Esophagus squamous epithelium (tissue), 5 donors: ENCODE measurements at places on chromosomes 11 and 22.

DNA sequence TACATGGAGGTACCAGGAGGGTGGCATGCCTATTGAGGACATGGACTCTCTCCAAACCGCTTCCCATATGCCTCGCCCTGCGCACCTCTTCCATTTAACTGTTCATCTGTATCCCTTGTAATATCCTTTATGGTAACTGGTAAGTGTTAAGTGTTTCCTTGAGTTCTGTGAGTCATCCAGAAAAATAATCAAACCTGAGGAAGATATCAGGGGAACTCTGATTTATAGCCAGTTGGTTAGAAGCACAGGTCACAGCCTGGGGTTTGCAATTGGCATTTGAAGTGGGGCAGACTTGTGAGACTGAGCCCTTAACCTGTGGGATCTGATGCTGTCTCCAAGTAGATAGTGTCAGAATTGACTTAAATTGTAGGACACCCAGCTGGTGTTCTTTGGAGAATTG lies 27.6 kb upstream of the CAT start:
- no peak for DNase-seq

- DNase-seq, result no peak
Observed at GRCh38 chr22:39997939-39998726, 3.4 kb downstream of the FAM83F start.

DNA sequence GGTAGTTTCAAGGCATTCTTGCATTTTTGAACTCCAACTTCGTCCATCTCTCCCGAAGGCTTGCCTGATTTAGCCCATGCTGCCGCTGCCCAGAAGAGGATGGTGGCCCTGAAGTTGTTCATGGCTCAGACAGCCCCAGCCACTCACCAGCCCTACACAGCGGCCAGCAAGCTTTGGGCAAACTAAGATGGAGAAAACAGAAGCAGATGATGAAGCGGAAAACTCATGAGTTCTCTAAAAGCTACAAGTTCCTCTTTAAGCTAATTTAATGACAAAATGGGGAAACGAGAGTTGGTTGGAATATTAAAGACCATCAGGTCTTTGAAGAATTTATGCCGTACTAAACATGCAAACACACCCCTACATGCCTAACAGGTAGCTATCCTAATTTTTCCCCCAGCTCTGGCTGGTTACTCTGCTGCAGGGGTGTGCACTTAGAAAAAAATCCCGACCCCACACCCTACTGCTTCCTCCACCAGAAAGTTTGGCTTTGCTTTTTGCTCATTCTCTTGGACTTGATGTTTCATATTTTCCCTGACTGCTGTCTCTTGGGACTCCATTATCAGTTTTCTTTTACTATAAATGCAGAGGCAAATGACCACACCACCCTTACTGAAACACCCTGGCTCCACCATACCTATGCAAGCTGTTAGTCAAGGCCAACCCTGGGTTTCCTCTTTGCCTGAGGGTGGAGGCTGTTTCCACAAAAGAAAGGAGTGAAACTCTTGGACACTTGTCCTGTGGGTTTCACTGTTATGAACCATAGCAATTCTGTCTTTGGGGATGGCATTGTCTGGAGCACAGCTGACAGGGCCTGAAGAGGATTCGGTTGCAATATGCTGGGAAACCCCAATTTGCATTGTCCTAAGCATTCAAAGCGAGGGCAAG lies at the start of gene MPEG1:
Gene MPEG1 (minus strand): TSS at position 184 of the 888 bp plus-strand sequence. CDS start 62 bp downstream, at position 122.
- no peak for DNase-seq

DNA sequence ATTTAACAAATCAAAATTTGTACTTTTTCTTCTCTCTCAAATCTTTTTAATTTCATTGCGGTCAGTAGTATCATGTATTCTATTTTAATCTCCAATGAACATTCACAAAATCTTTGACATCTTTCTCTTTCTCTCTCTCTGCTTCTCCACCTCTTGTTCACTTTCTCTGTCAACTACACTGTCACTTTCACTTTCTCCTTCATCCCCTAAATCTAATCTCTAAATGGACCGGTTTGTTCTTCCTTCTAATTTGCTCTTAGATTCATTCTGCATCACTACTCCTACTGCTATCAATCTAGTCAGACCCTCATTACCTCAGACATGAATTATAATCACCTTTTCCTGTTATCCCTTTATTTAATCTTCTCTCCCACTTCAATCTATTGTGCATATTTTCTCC lies 18.6 kb downstream of the CCDC73 start:
- no peak for DNase-seq
